SK-MEL-5 (cell line): ENCODE measurements at places on chromosomes 3 and 15.

GRCh38 chr3:184578822-184579221 lies 17.2 kb downstream of the EPHB3 start:
- DNase-seq: peak; percentile 55

DNA sequence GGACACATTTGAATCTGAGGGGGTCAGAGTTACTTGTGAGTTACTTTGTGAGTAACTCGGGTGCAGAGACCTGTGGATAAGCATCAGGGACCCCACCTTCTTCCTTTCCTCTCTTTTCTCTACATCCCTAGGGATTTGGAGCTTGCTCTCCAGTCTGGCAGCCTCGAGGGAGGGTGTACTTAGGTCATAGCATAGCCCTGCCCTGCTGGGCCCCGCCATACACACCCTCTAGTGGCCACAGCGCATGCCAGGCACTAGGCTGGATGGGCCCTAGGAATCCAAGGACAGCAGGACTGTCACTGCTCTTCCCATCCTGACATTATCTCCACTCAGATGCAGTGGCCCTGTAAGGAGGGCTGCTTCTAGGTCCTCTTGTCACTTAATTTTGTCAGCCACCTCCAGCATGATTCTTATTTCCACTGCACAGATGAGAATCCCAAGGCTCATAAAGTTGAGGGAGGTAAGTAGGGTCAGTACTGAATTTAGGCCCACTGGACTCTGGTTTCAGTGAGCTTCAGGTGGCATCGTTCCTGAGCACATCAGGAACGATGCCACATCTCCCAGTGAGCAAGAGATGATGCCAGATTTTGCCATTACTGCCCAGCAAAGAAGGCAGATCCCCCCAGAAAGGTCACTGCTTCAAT lies 3.6 kb upstream of the SMAD6 start:
- peak; percentile 85 for DNase-seq

- DNase-seq: no peak
Observed at GRCh38 chr3:17865631-17866030, 123.2 kb upstream of the TBC1D5 start.

GRCh38 chr15:99322643-99323405 lies 71.5 kb downstream of the LRRC28 start:
- DNase-seq: peak; percentile 20

GRCh38 chr3:46703013-46703520 lies 1.9 kb downstream of the TMIE start:
- no peak for DNase-seq

DNA sequence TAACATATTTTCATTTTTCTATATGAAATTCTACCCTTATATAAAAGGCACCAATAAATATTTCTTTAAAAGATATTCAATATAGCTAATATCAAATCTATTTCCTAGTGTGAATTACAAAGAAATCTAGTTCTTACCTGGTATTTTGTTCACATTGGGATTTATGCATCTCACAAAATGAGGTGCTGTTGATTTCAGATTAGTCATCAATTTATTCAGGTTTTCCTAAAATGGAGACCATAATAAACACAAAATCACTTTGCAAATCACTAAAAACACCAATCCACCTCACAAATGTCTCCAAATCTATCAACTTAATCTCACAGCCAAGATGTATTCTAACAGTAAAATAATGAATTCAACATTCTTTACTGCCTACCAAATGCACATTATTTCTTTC lies 51.2 kb downstream of the MYH15 start:
- DNase-seq: no peak

GRCh38 chr3:36923523-36923943 lies 21.3 kb downstream of the TRANK1 start:
- DNase-seq: no peak

- no peak for DNase-seq
Observed at GRCh38 chr3:113269661-113270060, 58.3 kb downstream of the BOC start.

DNA sequence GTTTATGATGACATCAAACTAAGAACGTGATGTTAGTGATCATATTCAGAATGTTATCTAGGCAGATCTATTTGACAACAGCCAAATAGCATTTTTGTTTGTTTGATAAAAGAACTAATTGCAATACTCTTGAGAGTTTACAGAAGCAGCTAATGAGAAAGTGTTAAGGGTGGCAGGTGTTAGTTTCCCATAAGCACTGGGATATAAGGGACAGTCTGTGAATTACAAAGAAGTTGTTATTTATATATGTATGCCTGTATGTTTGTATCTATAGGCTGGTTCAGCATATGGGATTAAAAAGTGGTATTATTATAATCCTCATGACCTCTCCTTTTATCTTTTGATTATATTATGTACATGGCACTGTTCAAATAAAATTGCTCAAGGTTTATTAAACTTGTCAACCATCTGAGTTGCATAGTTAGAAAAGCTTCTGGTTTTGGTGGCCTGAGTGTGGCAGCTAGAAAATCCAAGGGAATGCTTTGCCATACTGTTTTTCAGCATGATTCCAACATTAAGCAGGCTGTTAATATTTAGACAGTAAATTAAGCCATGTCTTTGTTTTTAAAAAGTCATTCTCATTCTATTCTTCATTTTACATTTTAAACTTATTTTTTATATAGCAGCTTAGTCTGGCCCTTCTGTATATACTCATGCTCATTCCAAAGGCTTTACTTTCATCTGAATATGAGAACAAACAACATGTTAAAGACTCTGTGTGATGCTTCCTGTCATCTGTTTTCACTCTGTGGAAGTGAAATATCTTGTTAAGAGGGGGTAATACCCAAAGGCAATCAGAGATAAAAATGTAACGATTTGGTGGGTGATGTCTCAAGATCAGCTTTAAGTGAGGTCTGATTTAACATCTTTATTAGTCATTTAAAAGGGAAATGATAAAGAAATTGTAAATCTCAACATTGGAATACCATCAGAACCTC lies 13.1 kb downstream of the ROBO2 start:
- DNase-seq: peak; percentile 51

GRCh38 chr3:150762662-150763121 lies 277 bp downstream of the SIAH2 start:
- no peak for DNase-seq
